ENCODE measurements at places on chromosomes 7 and 10.
A peak's percentile ranks its signal among the peaks of the same experiment; 100 is the strongest.

GRCh38 chr7:69190763-69191162 lies 407.5 kb upstream of the AUTS2 start:
- DNase-seq: no peak

- DNase-seq: no peak
Measured at GRCh38 chr10:117166418-117167345, 28.6 kb upstream of the VAX1 start.

DNA sequence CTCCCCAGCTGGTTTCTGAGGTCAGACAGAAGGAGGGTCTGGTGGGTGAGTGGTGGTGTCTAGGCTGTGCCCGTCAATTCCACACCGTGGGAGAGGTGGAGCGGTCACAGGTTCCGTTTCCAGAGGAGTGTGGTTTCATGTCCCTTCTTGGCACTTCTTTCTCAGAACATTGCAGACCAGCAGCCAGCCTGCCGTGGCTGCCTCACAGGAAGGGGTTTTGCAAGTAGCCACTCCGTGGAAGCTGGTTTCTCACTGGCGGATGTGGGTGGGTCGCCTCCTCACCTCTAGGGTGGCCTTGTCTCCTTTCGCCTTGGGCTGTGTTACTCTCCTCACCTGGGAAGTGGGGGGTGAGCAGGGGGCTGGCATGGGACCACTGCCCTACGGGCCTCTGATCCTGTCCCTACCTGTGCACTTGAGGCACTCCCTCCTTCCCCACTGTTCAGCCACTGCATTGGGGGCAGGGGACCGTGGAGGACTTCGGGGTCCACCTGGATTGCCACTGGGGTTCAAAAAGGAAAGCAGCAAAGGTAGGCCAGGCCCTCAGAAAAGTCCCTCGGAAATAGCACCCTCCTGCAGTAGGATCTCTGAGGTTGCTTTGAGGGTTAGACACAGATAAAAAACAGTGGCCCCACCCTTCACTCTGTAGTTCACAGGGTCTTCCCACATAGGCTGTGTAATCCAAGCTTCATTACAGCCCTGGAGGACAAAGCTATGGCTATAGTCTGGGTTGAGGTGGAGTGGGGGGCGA lies 33.9 kb downstream of the TSPAN14 start:
- DNase-seq: no peak

DNA sequence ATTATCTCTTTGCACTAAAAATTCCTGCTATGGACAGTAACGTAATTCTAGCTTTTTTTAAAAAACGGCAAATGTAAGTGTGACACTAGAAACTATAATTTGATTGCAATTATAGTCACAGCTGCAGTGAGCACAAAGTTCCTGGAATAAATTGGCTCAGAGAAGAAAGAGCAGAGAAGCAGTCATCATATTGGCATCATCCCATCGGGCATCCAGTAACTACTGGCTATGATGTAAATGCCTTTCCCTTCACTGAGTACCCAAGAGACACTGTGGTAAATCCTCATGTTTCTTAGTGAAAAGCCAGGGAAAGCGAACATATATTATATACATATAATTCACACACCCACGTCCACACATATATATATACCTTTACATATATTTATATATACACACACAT lies 43.6 kb downstream of the PIP4K2A start:
- peak; percentile 81 for DNase-seq

- no peak for DNase-seq
Measured at GRCh38 chr10:75974080-75974479, 542.7 kb downstream of the LRMDA start.

- DNase-seq: no peak
Measured at GRCh38 chr10:87683356-87683755, 23.7 kb downstream of the PAPSS2 start.

DNA sequence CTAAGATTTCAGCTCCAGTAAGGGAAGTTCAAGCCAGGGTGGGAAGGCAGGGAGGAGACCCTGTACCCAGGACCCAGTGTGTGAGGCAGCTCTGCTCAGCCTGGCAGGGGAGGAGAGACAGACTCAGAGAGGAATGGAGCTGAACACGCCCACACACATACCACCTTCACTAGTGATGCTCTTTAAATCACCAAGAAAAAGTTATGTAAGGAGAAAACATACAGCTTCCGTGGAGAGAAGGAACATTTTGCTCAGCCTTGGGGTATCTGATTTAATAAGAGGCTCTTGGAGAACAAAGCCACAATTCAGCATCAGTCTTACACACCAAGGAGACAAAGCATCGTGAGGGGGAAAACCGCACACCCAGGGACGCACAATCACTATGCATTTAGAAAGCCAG lies 62.9 kb downstream of the PRKAG2 start:
- DNase-seq: no peak

- DNase-seq: no peak
Measured at GRCh38 chr10:34075254-34075926, 739.7 kb downstream of the PARD3 start.

DNA sequence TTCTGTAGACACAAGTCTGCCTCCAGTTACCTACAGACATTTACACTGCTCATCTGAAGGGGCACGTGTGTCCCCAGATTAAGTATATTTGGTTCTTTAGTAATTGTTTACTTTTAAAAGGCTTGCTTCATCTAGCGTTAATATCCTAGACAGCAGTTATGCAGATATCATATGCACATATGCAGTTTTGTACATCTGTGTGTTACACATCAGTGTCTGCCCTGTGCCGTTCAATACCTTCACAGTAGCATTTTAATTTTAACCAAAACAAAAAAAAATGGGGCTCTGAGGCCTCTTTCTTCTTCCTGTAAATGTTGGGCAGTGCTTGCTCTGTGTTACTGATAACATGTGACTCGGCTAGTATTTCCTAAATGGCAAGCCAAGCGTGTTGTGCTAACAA lies 331.4 kb upstream of the MGMT start:
- no peak for DNase-seq

DNA sequence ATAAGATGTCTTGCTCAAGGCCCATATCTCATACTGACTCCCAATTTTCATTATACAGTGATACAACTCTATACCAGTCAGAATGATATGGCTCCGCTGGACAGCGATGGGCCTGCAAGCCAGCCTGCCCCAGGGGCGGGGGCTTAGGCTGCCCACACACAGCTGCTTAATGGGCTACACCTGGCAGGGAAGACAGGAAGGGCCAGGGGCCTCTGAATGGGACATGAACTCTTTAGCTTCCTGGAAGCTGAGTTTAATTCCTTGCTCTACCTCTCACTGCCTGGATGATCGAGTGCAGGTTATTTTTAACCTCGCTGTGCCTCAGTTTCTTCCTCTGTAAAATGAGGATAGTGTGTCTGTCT lies 112.5 kb downstream of the C10orf105 start:
- no peak for DNase-seq

DNA sequence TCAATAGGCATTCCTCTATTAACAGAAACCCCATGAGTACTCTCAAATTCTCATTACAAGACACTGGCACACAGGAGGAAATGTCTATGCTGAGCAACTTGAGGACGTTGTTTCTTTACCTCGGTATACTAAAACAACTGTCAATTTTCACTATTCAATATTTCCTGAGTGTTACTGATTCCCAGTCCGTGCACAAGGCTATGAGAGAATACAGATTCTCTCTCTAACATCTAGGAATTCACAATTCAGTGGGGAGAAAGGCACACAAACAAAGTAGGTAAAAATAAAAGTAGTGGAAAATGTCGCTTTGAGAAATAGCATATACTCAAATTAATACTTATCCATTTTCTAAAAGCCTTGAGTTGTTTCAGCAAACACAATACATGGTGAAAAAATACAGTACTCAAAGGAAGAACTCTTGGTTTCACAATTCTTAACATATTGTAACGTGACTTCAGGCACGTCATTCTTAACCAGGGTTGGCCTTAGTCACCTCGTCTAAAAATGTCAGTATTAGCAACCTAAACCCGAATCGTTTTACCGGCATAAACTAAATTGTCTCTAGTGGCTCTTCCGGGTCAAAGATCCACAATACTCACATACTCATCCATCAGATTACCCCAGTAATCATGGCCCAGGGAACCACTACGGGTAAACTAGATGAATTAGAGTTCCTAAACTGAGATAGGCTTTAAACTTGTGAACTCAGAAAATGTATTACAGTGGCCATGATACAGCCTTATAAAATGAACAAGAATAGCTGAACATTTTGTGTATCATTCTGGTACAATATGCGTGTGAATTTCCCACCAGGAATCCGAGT lies 1.5 kb downstream of the IPMK start:
- peak; percentile 63 for DNase-seq

- no peak for DNase-seq
Measured at GRCh38 chr7:65239707-65240352, 133.8 kb upstream of the ZNF92 start.

GRCh38 chr10:106396192-106396591 lies 768.3 kb downstream of the SORCS1 start:
- no peak for DNase-seq

DNA sequence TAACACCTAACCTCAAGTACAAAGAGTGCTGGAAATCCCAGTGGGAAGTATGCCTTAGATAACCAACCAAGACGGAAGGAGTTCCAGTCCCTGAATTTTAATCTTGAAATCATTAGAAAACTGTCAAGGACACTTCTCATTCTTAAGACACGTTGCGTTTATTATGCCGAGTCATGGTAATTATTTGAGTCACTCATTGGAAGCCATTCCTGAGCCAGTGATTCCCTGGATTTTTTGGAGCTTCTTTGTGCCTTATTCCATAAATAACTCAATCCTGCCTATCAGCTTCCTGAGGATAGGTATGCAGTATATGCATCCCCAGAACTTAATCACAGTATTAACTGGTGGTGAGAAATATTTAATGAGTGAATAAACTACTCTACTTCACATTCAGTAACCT lies 77.4 kb downstream of the PPP1R17 start:
- DNase-seq: no peak

DNA sequence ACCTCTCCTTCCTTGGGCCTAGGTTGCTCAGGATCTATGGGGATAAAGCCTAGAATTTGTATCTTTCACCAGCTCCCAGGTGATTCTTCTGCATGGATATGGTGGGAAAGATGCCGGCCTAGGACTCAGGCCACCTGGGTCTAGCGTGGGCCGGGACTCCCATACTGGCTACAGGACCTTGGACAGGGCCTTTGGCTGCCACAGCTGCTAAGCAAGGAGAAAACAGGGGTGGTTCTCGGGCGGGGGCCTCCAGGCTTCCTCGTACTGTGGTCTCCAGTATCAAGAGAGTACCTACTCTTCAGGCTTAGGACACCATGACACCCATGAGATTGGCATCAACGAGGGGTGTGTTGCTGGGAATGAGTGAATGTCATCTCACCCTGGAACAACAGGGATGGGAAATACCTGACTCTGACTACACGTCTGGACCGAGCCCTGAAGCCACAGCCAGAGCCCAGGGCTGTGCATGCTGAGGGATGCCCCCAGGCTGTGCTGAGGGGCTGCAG lies 120.3 kb upstream of the ADAM12 start:
- DNase-seq: no peak

DNA sequence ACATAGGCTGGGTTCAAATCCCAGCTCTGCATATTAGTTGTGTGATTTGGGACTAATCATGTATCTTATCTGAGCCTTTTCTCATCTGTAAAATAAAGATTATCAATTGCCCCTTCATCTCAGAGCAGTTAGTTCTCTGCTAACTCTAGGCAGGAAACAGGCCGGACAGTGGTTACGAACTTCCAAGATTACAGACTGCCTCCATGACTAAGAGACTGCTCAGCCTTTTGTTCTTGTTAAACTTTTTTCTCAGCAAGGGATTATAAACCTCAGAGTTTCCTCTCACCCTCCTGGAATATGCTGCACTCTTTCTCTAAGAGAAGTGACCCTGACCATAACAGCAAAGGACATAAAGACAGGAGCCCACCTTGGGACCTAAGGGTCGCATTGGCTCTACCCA lies 52.5 kb upstream of the NFKB2 start:
- DNase-seq: peak; percentile 79

GRCh38 chr7:152568972-152569371 lies 107.0 kb downstream of the XRCC2 start:
- no peak for DNase-seq

- peak; percentile 94 for DNase-seq
Measured at GRCh38 chr10:122468926-122469781, 7.8 kb downstream of the HTRA1 start.

DNA sequence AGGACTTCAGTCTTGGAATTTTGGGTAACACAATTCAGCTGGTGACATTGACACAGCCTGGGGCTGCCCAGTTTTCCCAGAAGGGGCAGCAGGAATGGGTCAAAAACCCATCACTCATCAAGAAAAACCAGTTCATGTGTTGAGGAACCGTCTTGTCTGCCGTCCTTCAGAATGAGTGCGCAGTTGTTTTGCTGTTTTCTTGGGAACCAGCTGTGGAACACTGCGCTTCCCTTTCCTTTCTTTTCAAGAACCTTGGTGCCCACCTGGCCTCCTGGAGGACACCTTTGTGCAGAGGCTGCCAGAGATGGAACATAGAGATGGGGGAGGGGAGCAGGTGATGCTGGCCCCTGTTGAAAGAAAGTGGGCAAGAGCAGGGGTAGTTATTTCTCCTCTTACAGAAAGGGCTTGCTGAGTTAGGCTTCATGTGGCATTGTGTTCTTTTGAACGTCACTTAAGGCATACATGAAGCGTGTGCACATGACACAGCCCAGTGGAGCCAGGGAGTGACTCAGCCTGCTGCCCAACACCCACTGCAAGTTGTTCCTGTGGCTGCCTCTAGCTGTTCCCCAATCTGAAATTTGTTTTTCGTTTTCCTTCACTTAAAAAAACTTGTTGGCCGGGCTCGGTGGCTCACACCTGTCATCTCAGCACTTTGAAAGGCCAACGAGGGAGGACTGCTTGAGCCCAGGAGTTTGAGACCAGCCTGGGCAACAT lies 87.4 kb upstream of the TNS3 start:
- peak; percentile 96 for DNase-seq

Data from fibroblast of the aortic adventitia (primary cell).